Islet precursor cell (in vitro differentiated cells): ENCODE measurements at places on chromosomes 7 and 10.

DNA sequence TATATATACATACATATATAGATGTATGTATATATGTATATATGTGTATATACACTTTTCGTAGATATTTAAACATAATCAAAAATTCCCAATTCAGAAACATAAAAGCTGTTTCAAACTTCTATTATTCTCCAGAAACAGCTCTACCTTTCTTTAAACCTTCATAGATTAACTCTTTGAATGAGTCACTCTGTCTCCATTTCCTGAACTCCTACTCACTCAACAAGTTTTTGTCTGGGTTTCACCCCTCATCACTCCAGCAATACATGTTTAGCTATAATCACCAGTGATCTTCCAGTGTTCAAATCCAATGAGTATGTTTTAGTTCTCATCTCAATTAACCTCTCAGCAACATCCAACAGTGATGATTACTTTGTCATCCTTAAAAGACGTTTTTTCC is 9.6 kb downstream of the DGKB start:
- no peak for DNase-seq

DNA sequence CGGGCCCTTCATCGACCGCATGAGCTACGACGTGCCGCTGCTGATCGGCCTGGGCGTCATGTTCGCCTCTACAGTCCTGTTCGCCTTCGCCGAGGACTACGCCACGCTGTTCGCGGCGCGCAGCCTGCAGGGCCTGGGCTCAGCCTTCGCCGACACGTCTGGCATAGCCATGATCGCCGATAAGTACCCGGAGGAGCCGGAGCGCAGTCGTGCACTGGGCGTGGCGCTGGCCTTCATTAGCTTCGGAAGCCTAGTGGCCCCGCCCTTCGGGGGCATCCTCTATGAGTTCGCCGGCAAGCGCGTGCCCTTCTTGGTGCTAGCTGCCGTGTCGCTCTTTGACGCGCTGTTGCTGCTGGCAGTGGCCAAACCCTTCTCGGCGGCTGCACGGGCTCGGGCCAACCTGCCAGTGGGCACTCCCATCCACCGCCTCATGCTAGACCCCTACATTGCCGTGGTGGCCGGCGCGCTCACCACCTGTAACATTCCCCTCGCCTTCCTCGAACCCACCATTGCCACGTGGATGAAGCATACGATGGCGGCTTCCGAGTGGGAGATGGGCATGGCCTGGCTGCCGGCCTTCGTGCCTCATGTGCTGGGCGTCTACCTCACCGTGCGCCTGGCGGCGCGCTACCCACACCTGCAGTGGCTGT is 1.2 kb downstream of the SLC18A3 start:
- peak; percentile 58 for DNase-seq

DNA sequence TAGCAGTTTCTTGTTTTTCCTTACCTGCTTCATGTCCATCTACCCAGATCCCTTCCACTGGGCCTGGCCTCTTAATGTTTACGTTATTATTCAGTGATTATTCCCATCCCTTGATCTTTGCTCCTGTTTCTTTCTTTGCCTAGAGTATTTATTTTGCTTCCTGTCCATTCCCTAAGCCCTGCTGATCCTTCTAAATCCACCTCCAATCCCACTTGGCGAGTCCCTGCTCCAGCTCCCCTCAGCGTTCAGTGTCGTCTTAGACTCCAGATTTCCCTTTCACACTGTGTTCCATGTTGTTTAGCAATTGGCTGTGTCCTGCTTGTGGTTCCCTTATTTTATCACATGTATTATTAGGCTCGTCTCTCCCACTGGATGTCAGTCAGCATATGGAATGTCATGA is 7.3 kb downstream of the PPP2R2D start:
- DNase-seq: no peak

DNA sequence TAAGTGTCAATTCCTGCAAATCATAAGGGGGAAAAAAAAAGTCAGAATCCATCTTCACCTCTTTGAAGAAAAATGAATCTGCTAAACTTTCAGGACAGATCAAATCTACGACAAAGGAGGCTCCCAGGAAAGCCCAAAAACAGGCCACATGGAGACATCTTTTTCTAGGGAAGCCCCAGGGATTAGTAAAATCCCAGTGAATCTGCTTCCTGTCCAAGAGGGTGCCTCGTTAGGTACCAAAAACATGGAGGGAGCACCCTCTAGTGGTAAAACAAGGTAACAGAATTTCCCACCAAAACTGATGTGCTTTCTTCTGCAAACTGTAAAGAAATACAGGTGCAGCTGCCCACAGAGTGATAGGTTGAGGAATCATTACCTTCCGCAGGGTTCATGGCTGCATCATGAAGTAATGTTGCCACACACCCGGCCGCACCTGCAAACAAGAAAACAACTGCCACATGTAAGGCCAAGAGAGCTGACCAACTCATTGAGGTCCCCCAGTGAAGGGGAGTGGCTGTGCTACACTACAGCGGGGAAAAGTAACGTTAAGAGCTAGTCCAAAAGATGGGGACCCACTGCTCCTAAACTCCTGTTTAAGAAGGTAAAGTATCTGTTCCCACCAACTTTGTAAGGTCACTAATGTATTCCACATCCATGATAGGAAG is 7.9 kb downstream of the SLC25A28 start:
- DNase-seq: peak; percentile 69

GRCh38 chr7:74354009-74354408 is 64.8 kb downstream of the CLIP2 start:
- DNase-seq: no peak
